ENCODE measurements at places on chromosomes 6 and 20. TPM values are rescaled to one million over a fixed set of nuclear protein-coding genes. Genes with fewer than 3 reads are reported as not detected.

The NMBR gene
- total RNA-seq: 0.15 TPM

The PLAGL1 gene
- 8.9 TPM for total RNA-seq

The KHDRBS2 gene
- not detected for total RNA-seq

The SRSF3 gene
- total RNA-seq: 112 TPM

The TRIM27 gene
- total RNA-seq: 46.5 TPM

The STX11 gene
- 1.2 TPM for total RNA-seq

The UBE2C gene
- 225 TPM for total RNA-seq

The DNMT3B gene
- total RNA-seq: 4.0 TPM

The MYL9 gene
- total RNA-seq: 54.1 TPM

The FERMT1 gene
- total RNA-seq: 4.9 TPM

The KIAA0408 gene
- total RNA-seq: 0.30 TPM

The GPX5 gene
- total RNA-seq: not detected

The MCHR2 gene
- not detected for total RNA-seq

The SLC25A27 gene
- total RNA-seq: 2.4 TPM

The TNFRSF21 gene
- 6.7 TPM for total RNA-seq

The CALHM4 gene
- not detected for total RNA-seq

The SSTR4 gene
- total RNA-seq: not detected

The LY6G5C gene
- 2.2 TPM for total RNA-seq

The PMEPA1 gene
- total RNA-seq: 0.34 TPM

The LRRN4 gene
- 0.15 TPM for total RNA-seq

The HLA-DQB1 gene
- total RNA-seq: not detected

The PPP1R14C gene
- not detected for total RNA-seq

The F13A1 gene
- not detected for total RNA-seq

The RIPOR2 gene
- 0.67 TPM for total RNA-seq

The EDN1 gene
- total RNA-seq: 0.15 TPM

The NEDD9 gene
- total RNA-seq: 3.4 TPM

The SIRPD gene
- total RNA-seq: not detected

The FHL5 gene
- total RNA-seq: not detected

The WFDC10A gene
- not detected for total RNA-seq

The FAM83C gene
- not detected for total RNA-seq

The PPP1R16B gene
- not detected for total RNA-seq

The EYA4 gene
- 8.1 TPM for total RNA-seq

The ARMC2 gene
- total RNA-seq: 1.3 TPM

The PHACTR1 gene
- total RNA-seq: 2.5 TPM

The RXRB gene
- total RNA-seq: 23.2 TPM

The LHFPL5 gene
- total RNA-seq: not detected

The C6orf47 gene
- 15.6 TPM for total RNA-seq

Data from bronchus fibroblast of lung (primary cell).